Chondrocyte (in vitro differentiated cells): ENCODE measurements at places on chromosomes 7 and 10. TPM values are rescaled to one million over a fixed set of nuclear protein-coding genes. Genes with fewer than 3 reads are reported as not detected.

DNA sequence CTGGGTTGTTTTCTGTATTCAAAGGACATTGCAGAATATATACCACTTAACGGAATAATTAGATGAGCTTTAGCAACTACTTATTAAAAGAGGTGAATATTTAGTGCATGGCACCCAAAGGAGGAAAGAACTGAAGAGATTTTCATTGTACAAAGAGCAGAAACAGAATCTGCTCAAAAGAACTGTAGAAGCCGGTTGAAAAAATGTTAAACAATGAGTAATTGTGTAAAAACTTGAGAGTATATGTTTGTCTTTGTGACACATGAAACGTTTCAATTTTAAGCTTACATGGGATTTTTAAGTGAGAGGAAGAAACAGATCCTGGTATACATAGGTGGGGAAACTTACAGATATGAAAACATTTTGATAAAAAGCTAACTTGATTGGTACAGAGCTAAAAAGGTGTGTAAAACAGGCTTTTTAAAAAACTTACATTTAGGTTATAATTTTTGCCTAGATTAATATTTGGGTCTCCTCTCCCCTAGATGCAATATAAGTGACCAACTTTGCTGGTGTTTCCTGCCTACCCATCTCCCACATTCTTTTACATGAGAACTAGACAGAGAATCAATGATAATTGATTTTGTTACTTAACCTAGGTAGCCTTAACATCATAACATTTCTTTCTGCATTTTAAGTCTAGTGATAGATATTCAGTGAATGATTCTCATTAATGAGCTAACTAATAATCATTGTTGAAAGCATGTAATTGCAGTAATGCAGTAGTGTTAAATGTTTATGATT is 6.8 kb downstream of the ARL5B start:
- DNase-seq, result no peak
- no peaks in the 10 kb centered on the region for H3K27me3 ChIP-seq
- H3K4me1 ChIP-seq, result peaks cover 54% of the 10 kb centered on the region
- no peak overlapping the region for H3K4me3 ChIP-seq
- peak overlapping the region; percentile 75 for H3K27ac ChIP-seq

GRCh38 chr10:24360282-24361127 is 151.6 kb downstream of the KIAA1217 start:
- no peak for DNase-seq
- no peak overlapping the region for H3K4me3 ChIP-seq

DNA sequence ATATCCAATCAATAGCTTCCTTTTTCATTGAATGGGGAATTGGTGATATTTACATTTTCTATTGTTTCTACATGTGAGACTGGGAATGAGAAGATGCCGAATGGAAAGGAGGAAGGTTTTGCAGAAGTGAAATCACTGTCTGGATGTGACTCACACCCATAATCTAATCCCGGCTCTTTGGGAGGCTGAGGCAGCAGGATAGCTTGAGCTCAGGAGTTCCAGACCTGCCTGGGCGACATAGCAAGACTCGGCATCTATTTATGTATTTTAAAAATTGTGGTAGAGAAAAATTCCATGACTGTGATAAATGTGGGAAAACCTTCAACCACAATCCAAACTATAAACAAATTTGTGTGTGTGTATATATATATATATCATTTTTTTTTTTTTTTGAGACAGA is 10.9 kb upstream of the FIS1 start:
- H3K4me3 ChIP-seq, result no peak overlapping the region
- H3K27ac ChIP-seq, result no peak overlapping the region
- no peaks in the 10 kb centered on the region for H3K27me3 ChIP-seq
- DNase-seq, result no peak

DNA sequence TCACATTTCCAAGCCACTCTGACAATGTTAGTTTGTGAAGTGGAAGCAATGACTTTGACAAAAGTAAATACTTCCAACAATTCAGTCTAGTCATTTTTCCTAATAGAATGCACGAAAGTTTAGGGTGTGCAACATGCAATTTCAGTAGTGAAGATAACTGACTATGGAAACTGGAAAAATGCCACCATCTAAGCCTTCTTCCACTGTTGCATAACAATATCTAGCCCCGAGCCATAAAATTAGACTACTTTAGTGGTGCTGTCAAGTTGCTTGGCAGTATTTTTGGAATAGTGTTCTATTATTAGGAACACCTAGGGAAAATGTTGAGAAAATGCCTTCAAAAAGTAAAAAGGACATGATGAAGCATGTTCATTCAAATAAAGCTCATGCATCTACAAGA is 17.9 kb downstream of the SEMA3A start:
- DNase-seq, result no peak
- H3K36me3 ChIP-seq, result no peaks in the 10 kb centered on the region
- no peak overlapping the region for H3K4me3 ChIP-seq
- no peaks in the 10 kb centered on the region for H3K27me3 ChIP-seq
- H3K4me1 ChIP-seq, result peaks cover 4% of the 10 kb centered on the region

- H3K27ac ChIP-seq, result peak overlapping the region; percentile 80
- no peak overlapping the region for H3K4me3 ChIP-seq
- H3K36me3 ChIP-seq, result peaks cover 35% of the 10 kb centered on the region
- no peaks in the 10 kb centered on the region for H3K27me3 ChIP-seq
These were observed 88.9 kb upstream of the ODAD2 start for GRCh38 chr10:28087661-28088351.

DNA sequence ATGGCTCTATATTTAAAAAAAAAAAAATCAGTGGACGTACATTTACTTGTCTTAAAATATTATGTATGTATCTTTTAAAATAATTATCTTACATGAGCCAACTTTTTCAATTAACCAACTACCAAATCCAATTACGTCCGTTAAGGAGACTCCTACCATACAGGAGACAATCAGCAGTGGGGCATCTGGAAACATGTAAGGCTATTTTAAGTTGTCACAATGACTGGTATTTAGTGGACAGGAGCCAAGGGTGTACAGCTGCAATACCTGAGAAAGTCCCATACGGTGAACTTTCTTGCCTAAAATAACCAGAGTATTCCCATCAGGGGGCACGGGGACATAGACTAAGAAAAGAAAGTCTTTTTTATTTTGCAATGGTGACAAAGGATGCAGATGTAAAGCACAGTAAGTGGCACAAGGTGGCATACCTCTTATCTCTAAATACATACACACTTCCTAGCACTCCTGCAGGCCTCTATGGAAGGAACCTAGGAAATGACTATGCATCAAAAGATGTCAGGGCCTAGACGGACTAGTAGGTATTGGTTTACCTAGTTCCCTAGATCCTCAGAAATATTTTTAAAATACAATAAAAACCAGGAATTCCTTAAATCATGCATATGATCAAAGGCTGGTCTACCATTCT is 16.0 kb upstream of the TLL2 start:
- H3K27me3 ChIP-seq, result no peaks in the 10 kb centered on the region
- no peak for DNase-seq
- no peak overlapping the region for H3K27ac ChIP-seq
- H3K36me3 ChIP-seq, result peaks cover 27% of the 10 kb centered on the region
- H3K4me1 ChIP-seq, result peaks cover 14% of the 10 kb centered on the region
- no peak overlapping the region for H3K4me3 ChIP-seq

Gene POLR2J2
- total RNA-seq, result 1.5 to 5.1 TPM (median 2.9 TPM) in 3 replicates

DNA sequence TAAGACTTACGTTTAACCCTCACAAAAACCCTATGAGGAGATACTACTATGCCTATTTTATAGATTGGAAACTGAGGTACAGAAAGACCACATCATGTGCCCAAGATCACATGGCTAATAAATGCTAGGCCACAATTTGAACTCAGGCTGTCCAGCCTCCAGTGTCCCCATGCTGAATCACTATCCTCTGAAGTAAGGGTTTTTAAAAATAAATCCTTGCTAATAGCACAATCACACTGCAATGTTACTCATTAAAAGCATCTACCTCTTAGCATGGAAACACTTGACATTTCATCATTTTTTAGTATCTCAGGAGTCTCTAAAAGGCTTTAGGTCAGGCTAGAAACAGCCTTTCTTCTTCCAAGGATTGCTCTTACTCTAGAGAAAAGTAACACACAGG is 50.0 kb upstream of the PPP1R3C start:
- H3K36me3 ChIP-seq, result no peaks in the 10 kb centered on the region
- H3K27me3 ChIP-seq, result no peaks in the 10 kb centered on the region
- no peak for DNase-seq
- peaks cover 17% of the 10 kb centered on the region for H3K4me1 ChIP-seq
- no peak overlapping the region for H3K4me3 ChIP-seq

Gene DDX21
- 52.9 to 58.5 TPM (median 55.8 TPM) in 3 replicates for total RNA-seq

Gene ABCC2
- total RNA-seq, result 0.57 to 0.69 TPM (median 0.63 TPM) in 3 replicates

DNA sequence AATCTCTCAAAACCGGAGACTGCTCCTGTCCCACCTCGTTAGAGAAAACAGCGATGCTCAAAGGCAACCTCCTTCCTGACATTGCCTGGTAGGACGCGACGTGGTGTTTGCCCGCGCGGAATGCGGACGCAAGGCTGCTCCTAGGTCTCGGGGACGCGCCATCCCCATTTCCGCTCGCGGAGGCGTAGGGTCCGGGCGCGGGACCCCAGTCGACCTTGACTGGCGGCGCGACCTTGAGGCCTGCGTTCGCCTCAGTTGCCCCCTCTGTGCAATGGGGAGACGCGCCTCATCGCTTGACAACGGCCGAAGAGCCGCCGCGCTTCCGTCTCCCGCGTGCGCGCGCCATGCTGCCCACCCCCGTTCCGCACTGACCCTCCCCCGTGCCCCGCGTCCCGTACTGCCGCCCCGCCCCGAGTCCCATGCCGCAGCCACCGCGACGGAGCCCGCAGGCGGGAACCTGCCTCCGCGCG is 412 bp upstream of the PPIA start:
- H3K4me3 ChIP-seq, result peak overlapping the region; percentile 86
- H3K27ac ChIP-seq, result peak overlapping the region; percentile 97
- peaks cover 18% of the 10 kb centered on the region for H3K36me3 ChIP-seq
- H3K4me1 ChIP-seq, result peaks cover 50% of the 10 kb centered on the region
- no peak for DNase-seq

Gene NRCAM
- total RNA-seq, result 7.8 to 40.0 TPM (median 9.5 TPM) in 3 replicates
